ENCODE measurements at places on chromosomes 3 and 15. TPM values are rescaled to one million over a fixed set of nuclear protein-coding genes. Genes with fewer than 3 reads are reported as not detected.

Gene HYAL3
- total RNA-seq, result 2.9 TPM

Gene LNP1
- total RNA-seq, result 3.4 TPM

Gene UMPS
- 51.6 TPM for total RNA-seq

Gene ARL6IP5
- 38.5 TPM for total RNA-seq

Gene ADAMTS17
- total RNA-seq, result 18.3 TPM

Gene SCAANT1
- total RNA-seq, result not detected

Gene UBP1
- total RNA-seq, result 57.0 TPM

Gene CFAP92
- total RNA-seq, result 4.5 TPM

Gene SKOR1
- total RNA-seq, result 0.65 TPM

Gene TP63
- 16.1 TPM for total RNA-seq

Gene CPN2
- total RNA-seq, result not detected

- no peak for DNase-seq
Observed at GRCh38 chr15:89749054-89749453, 2.0 kb downstream of the MESP1 start.

- DNase-seq, result no peak
Observed at GRCh38 chr15:101296418-101297405, 1.7 kb upstream of the SNRPA1 start.

GRCh38 chr15:29472901-29473445 lies 203.4 kb upstream of the NSMCE3 start:
- no peak for DNase-seq

DNA sequence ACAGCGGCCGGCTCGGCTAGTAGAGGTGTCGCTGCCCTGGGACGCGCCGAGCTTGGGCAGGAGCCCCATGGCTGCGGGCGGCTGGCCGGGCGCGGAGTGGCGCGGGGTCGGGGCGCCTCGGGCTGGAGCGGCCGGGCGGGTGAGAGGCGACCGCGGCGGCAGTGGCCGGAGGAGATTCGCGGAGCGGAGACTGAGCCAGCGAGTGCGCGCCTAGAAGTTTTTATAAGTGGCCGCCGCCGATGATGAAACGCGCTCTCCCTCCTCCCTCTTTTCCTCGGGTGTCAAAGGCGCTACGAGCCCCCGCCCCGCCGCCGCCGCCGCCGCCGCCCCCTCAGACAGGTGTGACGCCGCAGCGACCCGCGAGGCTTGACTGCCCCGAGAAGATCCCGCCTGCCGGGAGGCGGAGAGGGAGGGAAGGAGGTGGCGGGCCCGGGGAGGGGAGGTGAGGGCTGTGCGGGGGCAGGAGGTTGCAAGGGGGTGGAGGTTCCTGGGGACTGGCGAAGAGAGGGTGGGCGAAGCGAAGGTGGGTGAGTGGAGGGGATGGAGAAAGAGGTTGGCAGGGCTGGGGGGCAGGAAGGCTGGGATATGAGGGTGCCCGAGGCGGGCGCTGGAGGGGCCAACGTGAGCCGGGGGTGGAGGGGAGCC lies at the start of gene SLCO2A1:
Gene SLCO2A1 (minus strand): TSS at position 192 of the 645 bp plus-strand sequence. CDS start 123 bp downstream, at position 69.
- DNase-seq, result no peak

GRCh38 chr3:24139463-24140412 lies 194.7 kb downstream of the NR1D2 start:
- no peak for DNase-seq

DNA sequence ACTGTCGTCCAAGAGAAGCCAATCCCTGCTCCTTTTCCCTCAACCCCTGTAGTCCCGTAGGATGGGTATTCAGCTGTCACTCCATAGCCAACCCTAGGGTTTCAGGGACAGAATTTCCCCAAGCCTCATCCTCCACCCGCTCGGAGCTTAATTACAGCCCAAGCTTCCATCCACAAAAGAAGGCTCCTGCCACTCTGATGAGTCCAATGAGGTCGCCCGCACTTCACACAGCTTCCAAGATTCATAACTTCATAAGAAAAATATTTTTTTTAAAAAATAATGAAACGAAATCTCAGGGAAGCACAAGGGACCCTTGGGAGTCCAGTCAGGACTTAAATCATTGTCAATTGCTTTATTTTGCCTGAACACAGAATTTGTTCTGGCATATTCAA lies 75.6 kb downstream of the SLC12A8 start:
- DNase-seq, result no peak

- no peak for DNase-seq
Observed at GRCh38 chr3:124895756-124896155, 8.6 kb upstream of the ITGB5 start.

DNA sequence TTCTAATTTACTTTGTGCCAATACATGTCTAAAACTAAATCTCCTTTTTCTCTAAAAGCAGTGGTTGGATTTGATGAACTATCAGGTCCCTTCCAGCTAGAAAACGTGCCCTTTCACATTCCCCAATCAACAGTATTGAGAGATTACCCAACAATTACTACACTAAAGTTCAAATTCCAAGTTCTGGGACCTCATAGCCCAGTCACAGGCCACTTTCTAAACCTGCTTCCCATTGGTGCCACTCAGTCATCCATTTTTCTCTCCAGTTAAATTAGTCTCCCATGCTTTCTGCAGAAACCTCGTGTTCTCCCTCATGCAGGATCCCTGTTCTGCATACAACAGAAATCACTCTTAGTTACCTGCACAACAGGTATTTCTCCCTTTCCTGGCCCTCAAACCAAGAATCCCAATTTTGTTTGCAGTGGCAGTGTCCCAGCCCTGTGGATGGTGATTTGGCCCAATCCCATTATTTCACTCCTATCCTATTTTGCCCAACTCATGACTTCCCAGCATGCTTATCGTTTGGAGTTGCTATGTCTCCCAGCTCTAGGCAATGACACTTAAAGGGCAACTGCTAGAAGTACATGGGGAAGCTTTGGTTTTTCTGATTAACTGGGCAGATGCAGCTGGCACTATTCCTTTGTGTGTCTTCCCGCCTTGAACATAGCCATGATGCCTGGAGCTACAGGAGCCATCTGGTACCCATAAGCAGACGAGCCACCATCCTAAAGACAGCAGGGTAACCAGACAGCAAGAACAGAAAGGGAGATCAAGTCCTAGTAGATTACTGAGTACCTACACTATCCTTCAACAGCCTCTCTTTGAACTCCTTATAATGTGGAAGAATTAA lies 224.2 kb downstream of the MINAR1 start:
- no peak for DNase-seq

DNA sequence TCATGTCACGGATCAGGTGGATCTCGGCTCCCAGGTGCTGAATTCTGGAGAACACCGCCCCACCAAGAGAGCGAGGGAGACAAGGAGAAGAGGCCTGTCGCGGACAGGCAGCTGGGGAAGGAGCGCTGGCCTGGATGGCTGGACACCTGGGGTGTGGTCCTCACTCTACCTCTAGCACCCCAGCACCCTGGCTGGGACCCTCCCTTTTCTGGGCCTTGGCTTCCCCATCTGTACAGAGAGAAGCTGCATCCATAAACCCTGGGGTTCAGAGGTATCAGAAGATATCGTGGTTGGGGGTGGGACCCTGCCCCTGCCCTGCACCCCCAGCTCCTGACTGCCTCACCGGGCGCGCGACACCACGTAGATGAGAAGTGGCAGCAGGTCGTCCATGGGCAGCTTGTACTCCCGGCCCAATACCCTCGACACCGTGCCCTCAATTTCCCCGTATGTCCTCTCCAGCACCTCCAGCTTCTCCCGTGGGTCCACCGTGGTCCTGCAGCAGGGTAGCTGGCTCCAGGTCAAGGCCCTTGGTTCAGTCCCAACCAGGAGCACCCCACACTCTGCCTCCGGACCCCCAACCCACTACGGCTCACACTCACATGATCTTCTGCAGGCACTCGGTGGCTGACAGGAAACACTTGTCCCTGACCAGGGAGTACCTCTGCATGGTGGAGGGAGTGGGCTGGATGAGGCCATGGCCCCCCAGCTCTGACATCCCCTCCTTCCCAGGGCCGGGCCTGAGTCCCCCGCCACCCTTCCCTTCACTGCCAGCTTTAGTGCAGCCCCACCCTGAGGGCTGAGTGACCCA lies 21.7 kb downstream of the ALS2CL start:
- no peak for DNase-seq

DNA sequence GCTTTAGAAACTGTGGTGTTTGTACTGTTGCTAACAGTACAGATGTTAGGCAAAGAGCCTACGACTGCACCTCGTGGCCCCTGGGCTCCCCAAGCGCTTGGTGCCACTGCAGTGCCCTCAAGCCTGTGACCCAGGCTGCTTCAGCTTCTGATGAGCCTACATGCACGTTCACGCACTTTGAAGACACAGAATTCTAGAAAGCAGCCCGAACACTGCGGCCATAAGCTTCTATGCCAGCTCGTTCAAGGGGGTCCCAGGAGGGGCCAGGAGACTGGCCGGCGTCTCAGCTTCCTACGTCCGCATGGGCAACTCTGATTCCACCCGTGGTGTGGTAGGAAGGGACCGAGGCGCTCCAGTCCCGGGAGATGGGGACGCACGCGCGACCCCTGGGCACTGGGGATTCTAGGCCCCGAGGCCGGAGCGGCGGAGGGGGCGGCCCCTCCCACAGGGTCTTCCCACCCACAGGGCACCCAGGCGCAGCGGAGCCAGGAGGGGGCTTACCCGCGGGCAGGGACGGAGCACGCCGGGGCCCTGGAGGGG lies 653 bp downstream of the MYO5C start:
- DNase-seq, result no peak

- DNase-seq, result no peak
Observed at GRCh38 chr3:95438274-95438673, 1375.4 kb downstream of the NSUN3 start.

DNA sequence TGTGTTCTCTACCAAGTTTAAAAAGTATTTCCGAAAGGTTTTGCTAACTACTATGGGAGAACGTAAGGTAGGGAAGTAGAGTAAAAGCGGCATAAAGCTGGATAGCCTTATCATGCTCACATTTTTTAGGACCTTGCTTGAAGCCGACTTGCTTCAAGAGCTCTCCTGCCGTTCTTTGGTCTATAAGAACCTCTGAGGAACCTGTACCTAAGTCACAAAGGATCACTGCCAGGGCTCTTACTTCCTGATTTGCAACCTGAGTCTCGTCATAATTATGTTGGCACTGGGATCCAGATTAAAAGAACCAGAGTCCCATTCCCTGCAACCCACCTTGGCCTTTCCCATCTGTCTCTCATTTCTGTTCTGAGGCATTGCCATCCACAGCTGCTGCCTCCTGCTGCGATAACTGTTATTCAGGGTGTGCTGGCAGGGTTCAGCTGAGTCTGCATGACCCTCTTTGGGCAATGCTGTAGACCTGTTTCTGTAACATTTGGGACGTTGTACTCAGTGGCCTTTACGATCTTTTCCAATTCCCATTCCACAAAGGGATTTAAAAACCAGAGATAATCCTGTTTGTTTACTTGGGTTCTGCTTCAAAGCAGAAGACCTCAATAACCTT lies 131.0 kb upstream of the UMPS start:
- DNase-seq, result no peak

DNA sequence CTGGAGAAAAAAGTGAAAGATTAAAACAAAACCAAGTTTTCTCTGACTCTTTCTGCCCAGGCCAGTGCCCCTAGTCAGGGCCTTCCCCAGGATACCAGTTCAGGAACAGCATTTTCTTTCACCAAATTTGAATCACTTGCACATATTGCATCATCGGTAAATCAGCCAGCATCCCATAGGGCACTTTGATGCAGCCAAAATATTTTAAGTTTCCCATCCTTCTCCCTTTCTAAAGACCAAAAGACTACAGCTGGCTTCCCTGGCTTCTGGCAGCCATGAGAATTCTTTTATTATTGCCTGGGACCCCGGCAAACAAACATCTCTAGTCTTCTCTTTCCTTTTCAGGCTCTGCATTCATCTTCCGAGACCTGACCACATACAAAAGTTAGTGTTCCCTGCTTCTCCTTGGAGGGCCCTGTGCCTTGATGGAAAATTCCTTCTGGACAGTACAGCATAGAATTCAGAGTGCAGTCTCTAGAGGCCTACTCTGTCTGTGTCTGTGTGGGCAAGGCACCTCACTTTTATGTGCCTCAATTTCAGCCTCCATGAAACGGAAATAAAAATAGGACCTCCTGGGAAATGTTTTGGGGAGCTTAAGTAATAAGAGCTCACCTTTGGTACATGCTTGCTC lies 348.0 kb downstream of the VPS13C start:
- no peak for DNase-seq

DNA sequence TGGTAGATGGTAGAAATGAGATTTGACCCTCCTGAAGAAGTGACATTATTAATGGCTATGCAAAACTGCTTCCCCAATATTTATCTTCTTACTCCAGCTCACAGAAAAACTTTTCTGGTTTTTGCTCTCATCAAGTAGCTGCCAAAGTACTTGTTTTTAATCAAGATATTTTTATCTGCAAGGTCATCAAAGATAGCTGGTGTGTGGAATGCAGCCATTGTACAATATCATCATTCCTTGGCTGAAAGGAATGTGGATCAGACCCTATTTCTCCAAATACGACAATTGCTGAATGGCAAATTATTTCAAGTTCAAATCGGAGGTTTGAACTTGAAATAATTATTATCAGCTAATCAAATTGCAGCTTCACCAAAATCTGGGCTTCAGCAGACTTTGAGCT lies 126.9 kb upstream of the SLC7A14 start:
- DNase-seq, result no peak

GRCh38 chr15:40940296-40940801 lies 11.2 kb downstream of the DLL4 start:
- no peak for DNase-seq

DNA sequence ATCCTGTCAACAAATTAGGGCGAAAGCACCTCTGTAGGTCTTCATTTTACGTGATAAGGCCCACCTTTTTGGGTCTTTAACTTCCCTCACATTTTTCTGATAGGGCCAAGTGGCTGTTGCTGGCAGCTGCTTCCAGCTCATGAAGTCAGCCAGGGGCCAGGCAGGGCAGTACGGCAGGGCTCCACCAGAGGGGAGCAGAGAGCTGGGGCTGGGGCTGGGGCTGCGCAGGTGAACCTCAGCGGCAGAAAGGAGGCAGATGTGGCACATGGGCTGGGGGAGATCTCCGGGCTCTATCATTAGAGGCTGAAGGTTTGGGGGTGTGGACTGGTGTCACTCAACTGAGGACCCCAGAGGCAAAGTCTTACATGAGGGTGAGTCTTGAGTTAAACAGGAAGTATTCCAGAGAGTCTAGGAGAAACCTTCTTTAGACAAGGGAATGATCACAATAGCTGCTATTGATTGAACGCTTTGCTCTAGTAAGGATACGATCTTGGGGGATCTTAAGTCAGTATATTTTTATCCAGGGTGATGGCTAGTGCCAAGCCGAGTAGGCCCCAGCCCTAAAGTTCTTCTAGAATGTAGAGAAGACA lies 62.8 kb upstream of the MEX3B start:
- DNase-seq, result no peak

GRCh38 chr3:1037631-1038030 lies 55.2 kb upstream of the CNTN6 start:
- DNase-seq, result no peak

- DNase-seq, result no peak
Observed at GRCh38 chr3:146546366-146546965, 2.1 kb upstream of the PLSCR1 start.

GRCh38 chr15:52109559-52110451 lies 2.8 kb downstream of the BCL2L10 start:
- DNase-seq, result no peak

GRCh38 chr3:53496984-53497383 lies 2.6 kb downstream of the CACNA1D start:
- no peak for DNase-seq
